ENCODE measurements at places on chromosomes 6 and 20.

DNA sequence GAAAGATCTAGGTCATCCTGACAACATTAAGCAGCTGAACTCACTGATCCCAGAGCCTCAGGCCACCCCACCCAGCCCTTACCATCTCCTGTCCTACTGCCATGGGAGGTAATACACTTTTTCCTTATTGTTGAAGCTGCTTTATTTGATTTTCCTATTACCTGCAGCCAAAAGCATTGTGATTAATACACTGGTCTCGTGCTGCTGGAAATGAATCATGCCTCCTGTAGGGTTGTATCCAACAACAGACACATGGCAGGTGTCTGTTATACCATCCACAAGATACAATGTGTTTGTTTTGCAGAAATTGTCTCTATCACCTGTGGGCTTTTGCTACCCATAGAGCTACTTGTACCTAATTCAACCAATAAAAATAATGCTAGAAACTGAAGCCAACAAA lies 34.2 kb downstream of the MYLIP start:
- no peak for DNase-seq

GRCh38 chr6:79718509-79719247 lies 87.5 kb downstream of the SH3BGRL2 start:
- DNase-seq = no peak

DNA sequence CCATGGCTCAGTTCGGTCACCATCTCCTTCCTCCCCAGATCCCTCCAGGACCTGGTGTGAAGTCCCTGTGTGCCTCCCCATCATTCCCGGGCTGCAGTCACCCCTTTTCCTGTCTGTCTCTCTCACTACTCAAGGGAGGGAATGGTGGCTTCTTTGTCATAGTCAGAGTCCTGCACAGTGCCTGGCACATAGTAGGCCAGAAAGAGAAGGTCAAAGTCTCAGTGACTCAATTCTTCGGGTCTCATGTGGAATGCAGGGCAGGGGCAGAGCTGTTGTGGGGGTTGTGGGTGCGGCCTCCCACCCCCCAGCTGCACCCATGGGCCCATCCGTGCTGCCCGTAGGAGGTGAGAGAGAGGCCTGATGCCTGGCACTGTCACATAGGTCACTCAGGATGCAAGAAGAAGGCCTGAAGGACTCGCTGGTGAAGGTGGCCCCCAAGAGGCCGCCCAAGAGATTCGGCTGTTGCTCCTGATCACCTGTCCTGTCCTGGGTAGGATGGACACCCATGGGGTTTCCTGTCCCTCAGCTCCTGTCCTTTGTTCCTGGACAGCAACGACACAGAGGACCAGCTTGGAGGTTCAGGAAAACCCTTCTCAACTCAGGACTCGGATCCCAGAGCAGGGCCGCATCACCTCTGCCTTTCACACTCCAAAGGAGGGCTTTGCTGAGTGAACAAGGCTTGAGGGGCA lies 34.1 kb downstream of the RAB44 start:
- DNase-seq = no peak

GRCh38 chr6:3440911-3441310 lies 15.9 kb downstream of the SLC22A23 start:
- no peak for DNase-seq

GRCh38 chr6:925656-926213 lies 232.8 kb upstream of the EXOC2 start:
- DNase-seq = no peak

DNA sequence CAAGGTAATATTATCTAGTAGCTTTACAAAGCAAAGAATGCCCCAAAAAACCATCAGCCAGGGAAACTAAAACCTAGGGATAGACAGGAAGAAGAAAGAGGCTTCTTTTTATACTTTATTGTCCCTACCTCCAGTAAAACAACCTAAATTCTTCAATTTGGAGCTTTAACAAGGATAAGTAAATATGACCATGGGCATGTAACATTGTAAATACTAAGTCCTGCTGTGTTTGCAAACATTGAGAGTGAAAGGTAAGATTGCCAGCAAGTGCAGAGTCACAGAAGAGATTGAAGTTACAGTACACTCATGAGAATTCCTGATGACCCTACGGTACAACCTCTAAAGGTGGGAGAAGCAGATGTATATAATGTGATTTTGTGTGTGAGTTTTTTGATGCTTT lies 117.2 kb downstream of the FOXO3 start:
- DNase-seq = no peak

GRCh38 chr6:164062872-164063271 lies 648.4 kb downstream of the QKI start:
- no peak for DNase-seq

- DNase-seq = no peak
These were observed 235.1 kb downstream of the ZFAND3 start for GRCh38 chr6:38054527-38055202.

Measured in iPS DF 19.7 (cell line).